ENCODE measurements at places on chromosomes 11 and 22.
A peak's percentile ranks its signal among the peaks of the same experiment; 100 is the strongest.

DNA sequence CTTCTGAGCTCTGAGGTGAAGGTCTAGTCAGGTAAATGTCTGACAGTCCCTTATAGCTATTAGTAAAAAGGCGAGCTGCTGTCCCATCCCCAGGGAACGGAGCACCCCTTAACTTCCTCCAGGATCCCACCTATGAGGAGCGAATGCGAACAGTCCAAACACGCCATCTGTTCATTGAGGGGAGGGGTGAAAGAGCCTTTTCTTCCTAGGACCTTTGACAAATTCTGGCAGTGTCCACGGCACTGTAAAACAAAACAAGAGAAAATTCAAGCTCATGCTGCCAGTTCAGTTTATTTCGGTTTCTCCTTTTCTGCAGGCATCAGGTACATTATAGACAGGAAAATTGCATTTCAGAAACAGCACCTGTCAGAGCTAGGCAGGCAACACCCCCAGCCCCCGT, 253.8 kb upstream of the CADM1 start:
- no peak for DNase-seq

DNA sequence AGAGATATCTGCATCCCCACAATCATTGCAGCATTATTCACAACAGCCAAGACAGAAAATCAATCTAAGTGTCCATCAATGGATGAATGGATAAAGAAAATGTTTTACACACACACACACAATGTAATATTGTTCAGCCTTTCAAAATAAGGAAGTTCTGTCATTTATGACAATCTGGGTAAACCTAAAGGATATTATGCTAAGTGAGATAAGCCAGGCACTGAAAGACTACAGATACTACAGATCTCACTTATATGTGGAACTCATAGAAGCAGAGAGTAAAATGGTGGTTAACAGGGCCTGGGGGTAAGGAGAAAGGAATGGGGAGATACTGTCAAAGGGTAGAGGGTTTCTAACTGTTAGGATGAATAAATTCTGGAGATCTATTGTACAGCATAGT, 36.0 kb upstream of the EED start:
- DNase-seq: no peak

GRCh38 chr22:32123657-32124056, 35.4 kb downstream of the C22orf42 start:
- DNase-seq: no peak

DNA sequence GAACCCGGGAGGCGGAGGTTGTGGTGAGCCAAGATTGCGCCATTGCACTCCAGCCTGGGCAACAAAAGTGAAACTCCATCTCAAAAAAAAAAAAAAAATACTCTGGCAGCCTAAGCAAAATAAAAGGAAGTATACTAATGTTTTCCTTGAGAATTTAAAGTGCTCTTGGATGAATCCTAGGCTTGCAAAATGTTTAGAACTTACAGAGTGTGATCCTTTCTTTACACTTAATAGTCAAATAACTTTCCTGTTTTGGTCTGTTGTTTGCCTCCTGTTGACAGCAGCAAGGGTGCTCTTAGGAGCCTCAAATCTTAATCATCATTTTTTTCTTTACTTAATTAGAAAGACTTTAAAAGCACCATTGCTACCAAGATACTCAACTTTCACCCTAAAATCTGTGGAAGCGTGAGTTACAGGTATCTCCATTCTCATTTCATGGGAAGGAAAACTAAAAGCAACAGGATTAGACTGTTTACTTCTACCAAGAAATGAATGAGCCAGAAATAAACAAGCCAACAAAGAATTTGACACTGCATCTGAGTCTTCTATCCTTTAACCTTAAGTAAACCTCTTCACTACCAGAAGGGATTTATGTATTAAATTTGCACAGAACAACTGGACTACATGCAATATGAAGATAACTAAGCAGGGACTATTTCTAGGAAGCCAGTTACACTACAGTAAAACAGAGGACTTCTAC, 38.7 kb upstream of the CRTAM start:
- no peak for DNase-seq

DNA sequence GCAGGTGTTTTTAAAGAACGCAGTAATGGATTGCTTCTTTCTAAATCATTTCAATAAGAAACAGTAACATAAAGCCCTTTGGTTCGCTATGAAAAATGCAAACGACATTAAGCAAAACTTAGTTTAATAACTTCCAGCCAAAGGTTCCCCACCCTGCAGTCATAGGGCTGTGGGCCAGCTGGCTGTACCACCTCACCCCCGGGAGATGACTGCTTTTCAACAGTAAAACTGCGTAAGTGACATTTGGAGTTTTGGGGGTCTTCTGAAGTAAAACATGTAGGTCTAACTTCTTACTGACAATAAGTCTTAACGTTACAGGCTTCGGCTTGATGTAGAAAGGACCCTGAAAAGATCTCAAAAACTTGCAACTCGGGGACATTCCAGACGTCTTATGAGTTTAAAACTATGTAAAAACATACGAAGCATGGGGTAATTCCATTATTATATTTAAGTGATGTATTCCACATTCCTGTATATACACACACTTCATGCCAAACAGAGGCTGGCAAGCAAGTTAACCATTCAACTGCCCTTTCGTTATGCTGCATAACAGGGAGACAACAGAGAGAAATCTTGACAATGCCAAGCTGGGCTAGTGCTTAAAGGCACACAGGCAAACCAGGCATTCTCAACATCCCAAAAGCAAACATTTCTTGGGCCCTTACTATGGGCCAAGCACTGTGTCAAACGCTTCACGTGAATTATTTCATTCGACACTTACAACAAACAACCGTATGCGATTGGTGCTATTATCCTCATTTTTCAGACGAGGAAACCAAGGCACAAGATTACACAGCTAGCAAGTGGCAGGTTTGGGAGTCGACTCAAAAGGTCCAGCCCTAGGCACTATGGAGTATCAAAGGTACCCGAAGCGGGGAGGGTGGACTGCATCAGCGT, 1.2 kb downstream of the MRTFA start:
- DNase-seq: no peak

DNA sequence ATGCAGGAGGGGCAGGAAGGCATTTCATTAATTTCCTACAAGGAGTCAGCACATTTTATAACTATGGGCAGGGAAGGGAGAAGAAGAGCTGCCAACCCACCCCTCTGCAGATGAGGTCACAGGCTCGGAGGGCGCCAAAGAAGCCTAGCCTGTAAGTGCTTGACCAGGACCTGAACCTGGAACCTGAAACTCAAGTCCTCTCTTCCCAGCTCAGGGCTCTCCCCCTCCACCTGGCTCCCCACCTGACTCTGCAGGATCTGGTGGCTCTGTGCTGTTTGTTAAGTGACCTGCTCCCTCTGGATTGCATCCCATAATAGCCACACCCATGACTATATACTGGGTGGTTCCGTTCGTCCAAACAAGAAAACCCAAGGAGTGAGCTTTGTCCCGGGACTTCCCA, 27.3 kb downstream of the SCGB1A1 start:
- no peak for DNase-seq

GRCh38 chr11:22829231-22830081, at the start of gene SVIP:
Gene SVIP (minus strand): TSS chr11:22829801. CDS start chr11:22829748, 53 bp downstream.
- DNase-seq: peak; percentile 86

- DNase-seq: peak; percentile 59
Measured at GRCh38 chr11:18720808-18721560, 5.0 kb downstream of the IGSF22 start.
